Activated CD4-positive, CD25-positive, alpha-beta regulatory T cell treated with anti-CD3 and anti-CD28 coated beads, Interleukin-2, amount 50 U/mL, for 72 hours (primary cell): ENCODE measurements at places on chromosomes 16 and 17.
A peak's percentile ranks its signal among the peaks of the same experiment; 100 is the strongest.

DNA sequence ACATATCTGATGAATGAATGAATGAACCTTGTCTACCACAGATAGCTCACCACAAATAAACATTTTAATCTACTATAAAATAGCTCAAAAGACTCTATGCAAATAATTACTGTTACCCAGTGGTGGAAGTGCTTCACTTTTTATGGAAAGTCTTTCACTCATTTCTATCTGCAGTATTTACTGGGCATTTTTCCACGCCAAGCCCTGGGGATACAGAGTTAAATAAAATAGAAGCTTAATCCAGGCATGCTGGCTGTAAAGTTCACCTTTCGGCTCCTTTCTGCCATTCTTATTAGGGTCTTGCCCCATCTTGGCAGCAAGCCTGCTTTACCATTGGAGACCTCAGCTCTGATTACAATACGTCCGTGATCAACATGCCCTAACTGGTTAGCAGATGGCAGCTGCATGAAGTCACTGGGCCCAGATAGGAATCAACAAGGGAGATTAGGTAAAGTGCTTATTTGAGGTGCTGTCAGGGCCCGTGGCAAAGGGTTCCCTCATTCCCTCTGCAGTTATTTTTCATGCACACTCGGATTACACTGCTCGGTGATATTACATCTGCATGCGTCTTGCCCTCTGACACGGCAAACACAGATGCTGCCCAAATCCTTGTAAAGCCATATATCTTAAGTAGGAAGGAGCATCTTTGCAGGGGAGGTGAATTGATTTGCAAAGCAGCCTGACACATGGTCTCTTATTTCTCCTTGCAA, 648.9 kb downstream of the WWOX start:
- DNase-seq, result no peak

DNA sequence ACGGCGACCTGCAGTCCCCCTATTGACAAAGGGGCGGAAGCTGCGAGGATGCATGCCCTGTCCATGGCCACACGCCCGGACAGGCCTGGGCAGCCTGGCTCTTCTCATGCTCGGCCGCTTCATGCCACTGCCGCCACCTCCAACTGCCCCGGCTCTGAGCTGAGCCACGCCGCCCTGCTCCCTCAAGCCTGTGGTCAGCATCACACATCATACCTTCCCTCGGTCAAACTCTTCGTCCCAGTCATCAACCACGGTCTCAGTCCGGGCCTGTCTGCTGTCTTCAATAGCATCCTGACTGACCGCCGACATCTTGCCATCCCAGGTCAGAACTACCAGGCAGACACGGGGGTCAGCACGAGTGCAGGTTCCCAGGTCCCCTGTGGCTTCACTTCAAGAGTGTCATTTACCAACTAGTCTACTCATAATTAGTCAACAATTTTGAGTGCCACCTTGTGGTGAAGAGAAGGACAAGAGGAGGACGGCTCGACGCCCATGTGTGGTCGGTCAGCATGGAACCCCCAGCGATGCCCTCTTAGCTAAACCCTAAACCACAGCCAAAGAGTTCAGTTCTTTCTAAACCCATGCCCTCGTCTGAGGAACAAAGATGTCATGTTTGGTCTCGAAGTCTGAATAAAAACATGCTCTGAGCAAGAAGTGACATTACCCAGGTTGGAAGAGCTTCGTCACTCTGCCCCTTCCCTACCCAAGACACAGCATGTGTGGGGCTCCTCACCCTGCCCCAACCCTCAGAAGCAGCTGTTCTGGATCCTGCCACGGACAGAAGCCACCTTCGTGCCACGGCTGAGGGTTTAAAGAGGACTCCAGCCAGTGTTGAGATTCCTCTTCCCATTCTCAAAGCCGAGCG, 16.9 kb upstream of the CYTH1 start:
- DNase-seq, result no peak

DNA sequence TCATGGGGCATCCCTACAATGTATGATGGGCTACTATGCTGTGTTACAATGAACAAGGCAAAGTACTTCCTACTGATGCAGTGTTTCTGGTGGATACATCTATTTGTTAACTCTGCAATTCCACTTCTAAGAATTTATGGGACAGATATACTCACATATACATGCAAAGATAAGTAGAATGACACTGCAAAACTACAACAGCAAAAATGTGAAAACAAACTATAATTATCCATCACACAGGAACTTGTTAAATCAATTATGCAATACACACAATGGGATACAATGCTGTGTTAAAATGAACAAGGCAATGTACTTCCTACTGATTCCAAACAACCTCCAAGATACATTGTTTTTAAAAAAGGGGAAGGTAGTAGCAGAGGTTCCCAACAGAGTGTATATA, 3.2 kb downstream of the DDX52 start:
- DNase-seq, result no peak

DNA sequence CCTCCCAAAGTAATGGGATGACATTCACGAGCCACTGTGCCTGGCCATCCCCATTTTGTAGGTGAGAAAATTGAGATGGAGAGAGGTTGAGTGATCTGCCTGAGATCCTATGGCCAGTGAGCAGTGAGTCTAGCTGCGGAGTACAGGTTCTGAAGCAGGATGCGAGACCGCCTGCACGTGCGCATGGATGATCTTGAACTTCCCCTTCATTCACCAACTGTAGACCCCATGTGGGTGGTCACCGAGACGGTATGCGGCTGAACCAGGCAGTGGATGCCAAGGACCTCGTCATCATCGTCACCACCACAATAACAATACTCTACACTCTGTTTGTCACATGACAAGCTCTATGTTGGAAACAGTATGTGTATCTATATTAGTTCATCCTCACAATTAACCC, 6.2 kb upstream of the SPNS3 start:
- no peak for DNase-seq

DNA sequence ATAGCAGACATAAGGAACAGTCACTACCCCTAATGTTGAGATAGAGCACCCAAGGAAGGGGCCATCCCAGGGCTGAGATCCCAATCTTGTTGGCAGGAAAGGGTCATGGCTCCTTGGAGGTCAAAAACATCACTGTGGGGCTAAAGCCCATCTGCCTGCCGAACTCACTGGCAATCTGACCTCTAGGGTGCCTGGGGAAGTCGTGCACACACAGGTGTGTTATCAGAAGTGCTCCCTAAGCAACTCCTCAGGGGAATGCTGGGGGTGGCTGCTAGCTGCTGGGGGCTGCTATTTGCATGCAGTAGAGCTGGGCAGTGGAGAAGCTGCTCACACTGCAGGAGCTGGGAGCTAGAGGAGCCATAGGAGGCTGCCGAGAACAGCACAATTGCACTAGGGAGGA, 47.5 kb upstream of the PHOSPHO1 start:
- DNase-seq, result no peak

GRCh38 chr17:43909537-43910231, 2.3 kb upstream of the MPP2 start:
- DNase-seq, result no peak

- DNase-seq, result no peak
These were observed 31.1 kb downstream of the TMEM132E start for GRCh38 chr17:34610506-34610905.

DNA sequence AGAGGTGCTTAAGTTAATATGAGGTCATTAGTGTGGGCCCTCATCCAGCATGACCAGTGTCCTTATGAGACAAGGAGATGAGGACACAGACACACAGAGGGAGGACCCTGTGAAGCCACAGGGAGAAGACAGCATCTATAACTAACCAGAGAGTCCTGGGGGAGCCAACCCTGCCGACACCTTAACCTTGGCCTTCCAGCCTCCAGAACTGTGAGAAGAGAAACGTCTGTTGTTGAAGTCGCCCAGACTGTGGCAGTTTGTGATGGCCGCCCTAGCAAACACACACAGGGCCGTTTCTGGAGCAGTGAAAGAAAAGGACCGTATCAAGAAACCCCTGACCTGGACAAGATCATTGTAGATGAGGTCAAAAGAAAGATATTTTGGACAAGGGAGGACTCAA, 26.7 kb downstream of the DNAH17 start:
- no peak for DNase-seq

DNA sequence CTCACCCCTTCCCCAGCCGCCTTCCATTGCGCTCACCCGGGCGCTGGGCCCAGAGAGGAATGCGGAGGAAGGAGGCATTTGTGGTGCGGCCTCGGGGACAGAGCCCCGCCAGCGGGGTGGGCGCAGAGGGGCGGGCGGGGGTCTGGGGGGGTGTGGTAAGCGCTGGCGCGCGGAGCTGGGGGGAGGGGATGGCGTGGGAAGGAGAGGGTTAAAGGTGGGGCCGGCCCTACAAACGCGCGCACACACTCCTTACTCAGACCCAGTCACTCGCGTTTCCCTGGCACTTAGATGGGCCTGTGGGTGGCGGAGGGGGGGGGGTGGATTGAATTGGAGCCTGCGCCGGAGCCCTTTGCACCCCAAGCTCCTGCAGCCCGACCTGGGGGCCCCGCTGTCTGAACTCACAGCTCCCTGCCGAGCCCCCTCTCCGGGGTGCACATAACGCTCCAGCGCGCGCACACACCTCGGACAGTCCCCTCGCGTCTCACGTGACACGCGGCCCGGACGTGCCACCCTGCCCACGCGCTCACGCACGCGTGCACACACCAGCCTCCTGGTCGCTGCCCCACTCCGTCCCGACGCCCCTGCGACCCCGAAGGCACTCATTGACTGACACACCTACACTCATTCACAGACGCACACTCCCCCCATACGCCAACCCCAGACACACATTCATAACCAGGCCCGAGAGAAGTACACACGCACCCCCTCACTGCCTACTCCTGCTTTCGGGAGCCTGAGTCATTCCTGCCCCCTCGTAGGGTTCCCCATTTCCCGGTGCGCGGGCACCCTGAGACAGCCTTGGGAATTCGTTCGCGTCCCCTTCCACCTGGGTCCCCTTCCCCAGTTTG, 844 bp downstream of the TBKBP1 start:
- peak; percentile 74 for DNase-seq

GRCh38 chr16:56964243-56965148, 2.7 kb downstream of the CETP start:
- DNase-seq, result peak; percentile 99

GRCh38 chr17:3527896-3528295, 29.7 kb downstream of the TRPV3 start:
- no peak for DNase-seq

DNA sequence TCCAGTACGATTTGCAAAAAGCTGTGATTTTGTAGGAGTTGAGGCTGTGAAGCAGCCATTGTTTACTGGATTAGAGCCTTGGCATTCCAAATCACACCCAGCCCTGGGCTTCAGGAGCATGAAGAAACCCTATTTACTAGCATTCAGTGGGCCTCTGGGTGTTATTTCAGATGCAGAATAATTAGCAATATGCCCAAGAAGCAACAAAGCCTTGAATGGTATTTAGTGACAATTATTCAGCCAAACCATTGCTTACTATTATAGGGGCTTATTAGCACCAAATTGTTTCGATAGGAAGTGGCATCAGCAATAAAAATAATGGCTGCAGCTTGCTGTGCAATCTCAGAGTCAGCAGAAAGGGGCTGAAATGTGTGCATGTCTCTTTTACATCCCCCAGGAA, 166.6 kb upstream of the SHISA6 start:
- no peak for DNase-seq

GRCh38 chr16:22357635-22357971, 16.8 kb downstream of the CDR2 start:
- no peak for DNase-seq

GRCh38 chr16:34803683-34804416, 1344.4 kb downstream of the TP53TG3F start:
- DNase-seq, result no peak

GRCh38 chr17:27747462-27748359, 52.6 kb downstream of the NOS2 start:
- no peak for DNase-seq

DNA sequence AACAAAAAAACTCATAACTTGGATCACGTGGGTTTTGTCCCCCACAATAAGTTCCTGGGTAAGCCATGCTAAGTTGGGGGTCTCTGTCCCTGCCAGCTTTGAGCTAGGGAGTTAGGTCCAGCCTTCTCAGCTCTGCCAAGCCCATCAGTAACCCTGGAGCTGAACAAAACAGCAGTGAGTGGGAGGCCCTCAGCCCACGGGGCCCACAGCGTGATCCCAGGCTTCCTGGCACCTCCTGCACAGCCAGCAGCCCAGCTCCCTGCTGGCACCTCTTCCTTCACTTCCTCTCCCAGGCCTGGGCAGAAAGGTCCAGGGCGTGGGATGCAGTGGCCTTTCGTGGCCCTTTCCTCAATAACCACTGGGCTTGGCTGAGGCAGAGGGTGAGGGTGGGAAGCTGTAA, 35.5 kb upstream of the CDC42EP4 start:
- DNase-seq, result no peak

- DNase-seq, result no peak
These were observed 4.5 kb upstream of the FOXL1 start for GRCh38 chr16:86573646-86574508.

DNA sequence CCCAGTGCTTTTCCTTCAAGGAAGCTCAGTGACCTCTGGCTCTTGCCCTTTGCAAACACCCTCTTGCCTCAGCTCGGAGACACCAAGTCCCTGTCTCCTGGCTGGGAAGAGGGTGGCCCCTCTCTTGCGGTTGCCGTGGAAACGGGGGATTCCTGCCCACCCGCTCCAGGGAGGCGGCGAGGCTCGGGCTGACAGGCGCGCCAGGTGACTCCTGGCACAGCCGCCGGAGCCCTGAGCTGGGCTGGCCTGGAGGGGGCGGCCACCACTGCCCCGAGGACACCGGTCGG, 71.4 kb downstream of the ABR start:
- no peak for DNase-seq

DNA sequence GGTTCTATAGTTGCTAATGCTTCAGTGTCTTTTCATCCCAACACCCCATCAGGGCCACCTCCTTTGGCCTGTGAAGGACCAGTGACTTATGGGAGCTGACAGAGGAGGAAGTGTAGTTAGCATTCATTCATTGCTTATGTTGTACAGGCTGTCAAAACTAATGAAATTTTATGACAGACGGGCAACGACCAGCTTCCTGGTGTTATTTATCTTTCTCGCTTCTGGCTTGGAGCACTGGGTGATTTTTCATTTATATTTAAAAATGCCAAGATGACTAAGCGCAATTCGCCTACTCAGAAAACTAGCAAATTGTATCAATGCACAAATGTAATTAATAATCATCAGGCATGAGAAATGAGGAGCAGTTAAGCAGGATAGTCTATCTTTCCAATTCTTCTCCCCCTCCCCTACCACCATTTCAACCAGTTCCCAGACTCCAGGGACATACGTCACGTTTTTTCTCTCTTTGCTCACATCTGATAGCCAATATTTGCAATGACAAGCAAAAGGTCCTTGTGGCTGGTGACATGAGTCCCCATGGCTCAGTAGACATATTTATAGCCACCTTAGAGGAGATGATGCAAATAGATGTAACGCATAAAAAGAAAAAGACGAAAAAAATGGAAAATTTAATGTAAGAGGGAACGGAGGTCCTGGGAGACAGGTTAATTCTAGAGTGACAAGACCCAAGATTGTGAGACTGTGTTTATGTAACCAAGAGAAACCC, 11.2 kb downstream of the CDRT15 start:
- no peak for DNase-seq

DNA sequence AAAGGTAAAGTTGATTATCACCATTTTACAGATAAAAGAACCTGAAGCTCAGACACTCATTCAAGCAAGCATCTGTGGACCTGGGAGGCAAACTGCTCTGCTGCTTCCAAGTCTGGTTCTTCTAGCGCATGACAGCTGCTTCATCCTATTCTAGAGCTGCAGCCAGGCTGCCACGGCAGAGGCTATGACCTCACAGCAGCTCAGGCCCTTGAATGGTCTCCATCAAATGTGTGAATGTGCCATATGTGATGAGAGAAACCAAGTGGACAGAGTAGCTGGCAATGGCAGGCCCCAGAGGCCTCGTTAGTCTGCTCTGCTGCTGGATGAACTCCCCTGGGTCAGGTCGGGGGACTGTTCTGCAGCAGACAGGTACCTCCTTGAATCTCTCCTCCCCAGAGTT, 30.7 kb upstream of the FOXJ1 start:
- no peak for DNase-seq

- no peak for DNase-seq
These were observed 11.2 kb downstream of the EPN2 start for GRCh38 chr17:19248151-19248927.
